ENCODE measurements at places on chromosomes 3 and 15.

DNA sequence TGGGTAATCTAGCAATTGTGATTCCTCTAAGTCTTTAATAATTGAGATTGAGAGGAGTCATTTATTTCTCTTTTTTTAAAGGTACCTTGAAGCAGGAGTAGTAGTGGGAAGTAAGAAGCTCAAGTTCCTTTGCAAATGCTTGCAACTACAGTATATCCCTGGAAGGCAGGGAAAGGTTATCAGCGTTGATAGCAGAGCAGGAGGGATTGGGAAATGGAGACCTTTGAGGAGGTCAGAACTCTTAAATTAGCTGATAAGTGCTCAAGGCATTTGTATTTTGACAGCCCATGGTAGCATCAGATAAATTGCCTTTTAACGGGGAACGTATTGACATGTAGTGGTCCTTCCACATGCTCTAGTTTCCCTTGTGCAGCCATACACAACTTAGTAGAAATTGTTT, 47.7 kb downstream of the MEF2A start:
- no peak for DNase-seq

DNA sequence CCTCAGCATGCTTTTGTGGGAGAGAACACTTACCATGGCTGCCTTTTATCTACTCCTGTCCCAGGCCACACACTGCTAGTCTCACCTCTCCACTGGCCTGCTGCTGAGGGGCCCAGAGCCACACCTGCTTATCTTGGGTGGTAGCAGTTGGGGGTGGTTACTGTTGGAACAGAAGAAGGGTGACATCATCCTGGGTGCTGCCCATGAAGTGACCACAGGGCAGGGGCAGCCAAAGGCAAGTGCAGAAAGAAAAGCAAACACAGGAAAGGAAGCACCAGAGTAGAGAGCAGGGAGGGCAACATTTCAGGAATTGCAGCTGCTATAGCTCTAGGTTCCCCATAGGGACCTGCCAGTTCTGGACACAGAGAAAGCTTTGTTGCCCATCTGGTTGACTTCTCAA, 345.2 kb downstream of the VPS13C start:
- DNase-seq: no peak

GRCh38 chr3:194468086-194468485, 18.7 kb downstream of the ATP13A3 start:
- no peak for DNase-seq

- DNase-seq: no peak
Measured at GRCh38 chr3:78496501-78496900, 1271.3 kb downstream of the ROBO1 start.

- DNase-seq: no peak
Measured at GRCh38 chr15:85692873-85693272, 101.9 kb downstream of the KLHL25 start.

GRCh38 chr15:67806536-67806935, 18.8 kb upstream of the SKOR1 start:
- DNase-seq: no peak

All from GM06990 (cell line).